ENCODE measurements at places on chromosomes 12 and 14.
A peak's percentile ranks its signal among the peaks of the same experiment; 100 is the strongest.

DNA sequence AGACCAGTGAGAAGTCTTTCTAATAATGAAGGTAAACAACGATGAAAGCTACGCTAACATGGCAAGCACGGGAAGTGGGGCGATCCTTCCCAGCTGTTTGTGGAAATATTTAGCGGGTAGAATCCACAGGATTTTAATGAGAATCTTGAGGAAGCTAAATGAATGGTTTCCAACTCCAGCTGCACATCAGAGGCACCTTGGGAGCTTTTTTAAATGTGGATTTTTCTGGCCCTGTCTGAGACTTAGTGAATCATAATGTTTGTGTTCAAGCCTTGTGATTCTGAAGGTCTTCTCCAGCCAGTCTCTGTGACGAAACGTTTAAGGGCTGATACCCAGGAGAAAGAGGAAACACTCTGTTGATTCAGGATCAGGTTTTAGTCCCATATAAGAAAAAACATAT, 169.8 kb downstream of the CAPZA3 start:
- no peak for DNase-seq

- DNase-seq, result no peak
Observed at GRCh38 chr12:85425349-85425612, 145.3 kb downstream of the ALX1 start.

DNA sequence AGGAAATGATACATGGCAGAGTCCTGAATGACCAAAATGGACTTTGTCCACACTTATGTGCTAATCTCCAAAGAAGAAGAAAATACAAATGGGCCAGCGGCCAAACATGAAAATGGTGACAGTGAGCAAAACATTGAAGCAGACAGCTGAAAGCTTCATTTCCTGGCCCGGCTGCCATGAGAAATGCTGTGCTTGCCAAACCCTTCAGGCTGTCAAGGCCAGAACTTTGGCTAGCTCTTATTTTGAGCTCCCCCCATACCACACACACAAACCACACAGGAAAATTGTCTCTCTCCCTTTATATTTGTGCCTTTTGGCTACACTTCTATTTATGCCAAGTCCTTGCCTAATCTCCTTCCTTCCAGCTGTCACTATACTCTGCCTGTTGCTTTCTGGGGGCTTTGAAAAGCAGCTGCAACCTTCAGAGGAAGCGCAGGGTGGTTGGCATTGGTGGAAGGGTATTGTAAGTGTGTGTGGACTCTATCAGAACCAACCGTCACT, 323.8 kb downstream of the RAD51B start:
- DNase-seq, result no peak

DNA sequence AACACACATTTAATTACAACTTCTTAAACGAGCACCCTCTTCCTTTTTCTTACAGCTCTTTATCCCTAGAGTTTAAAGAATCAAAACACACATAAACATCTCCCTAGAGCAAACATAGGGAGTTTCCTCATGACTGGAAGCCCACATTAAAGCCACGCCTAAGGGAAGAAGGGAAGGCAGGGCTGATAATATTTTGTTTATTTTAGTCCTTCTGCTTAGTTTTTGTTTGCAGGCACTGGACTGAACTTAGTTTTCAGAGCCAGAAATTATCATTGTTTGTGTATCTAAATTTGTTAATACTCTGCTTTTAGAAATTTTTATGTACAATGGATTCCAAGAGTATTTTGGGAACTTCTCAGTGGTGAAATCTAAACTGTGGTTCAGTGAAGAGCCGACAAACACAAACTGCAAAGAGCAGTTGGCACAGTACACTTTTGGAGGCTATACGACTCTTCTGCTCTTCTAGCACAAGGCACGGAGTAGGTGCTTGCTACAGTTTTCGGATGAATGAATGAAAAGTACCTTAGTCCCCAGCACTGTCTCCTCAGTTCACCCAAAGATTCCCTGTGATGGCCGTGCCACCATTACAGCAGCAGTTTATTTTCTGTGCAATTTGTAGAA, 17.6 kb upstream of the AMIGO2 start:
- DNase-seq, result no peak

GRCh38 chr12:48965298-48965838, 6.2 kb downstream of the WNT10B start:
- no peak for DNase-seq

DNA sequence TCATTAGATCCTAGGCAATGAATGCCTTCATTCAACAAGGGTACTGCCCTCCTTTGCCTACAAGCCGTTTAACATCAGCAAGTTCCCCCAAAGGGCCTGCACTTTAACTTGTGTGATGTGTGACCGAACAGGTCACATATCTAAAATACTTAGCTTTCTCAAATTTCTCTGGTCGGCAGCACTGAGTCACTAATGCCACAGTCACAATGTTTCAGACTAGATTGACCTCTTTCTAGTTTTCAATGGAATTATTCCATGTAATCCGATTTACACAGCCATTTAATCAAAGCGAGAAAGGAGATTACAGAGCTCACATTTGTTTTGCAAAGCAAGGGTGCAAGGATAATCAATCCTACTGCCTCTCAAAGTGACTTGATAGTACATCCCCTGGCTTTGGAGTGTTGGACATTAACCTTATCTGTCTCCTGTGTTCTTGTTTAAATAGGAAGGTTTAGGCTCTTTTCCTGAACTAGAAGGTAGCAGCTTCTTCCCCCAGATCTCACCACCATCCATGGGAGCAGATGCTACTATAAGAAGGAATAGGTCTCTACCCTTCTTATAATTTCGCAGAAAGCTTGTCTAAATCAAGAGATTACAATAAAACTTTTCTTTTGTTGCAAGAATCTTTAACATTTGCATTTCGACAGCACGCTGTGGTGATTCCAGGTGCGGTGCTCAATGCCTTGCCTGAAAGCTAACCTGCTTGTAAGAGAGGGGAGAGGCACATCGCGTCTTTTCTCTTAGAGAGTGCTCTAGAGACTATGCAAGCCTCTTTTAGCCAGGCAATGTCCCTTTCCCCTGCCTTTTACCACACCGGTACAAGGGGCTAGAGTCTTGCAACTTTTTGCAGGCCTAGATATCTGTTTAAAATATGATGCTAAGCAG, 1.8 kb downstream of the KITLG start:
- no peak for DNase-seq

DNA sequence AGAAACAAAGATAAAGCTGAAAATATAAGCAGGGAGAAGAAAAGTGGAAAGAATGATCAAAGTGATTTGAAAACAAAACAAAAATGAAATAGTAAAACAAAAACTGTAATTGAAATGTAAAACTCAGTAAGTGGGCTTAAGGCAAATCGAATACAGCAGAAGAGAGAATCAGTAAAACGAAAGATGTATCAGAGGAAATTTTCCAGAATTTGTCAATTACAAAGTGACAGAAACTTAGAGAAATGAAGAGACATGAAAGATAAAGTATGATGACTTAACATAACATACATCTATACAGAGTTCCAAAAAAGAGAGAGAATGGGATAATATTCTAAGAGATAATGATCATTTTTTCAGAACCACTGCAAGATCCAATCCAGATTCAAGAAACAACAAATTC, 10.5 kb downstream of the ZFC3H1 start:
- no peak for DNase-seq

GRCh38 chr14:93329965-93330608, 2.7 kb downstream of the BTBD7 start:
- DNase-seq, result no peak

- no peak for DNase-seq
Observed at GRCh38 chr12:124620606-124621295, 53.3 kb upstream of the NCOR2 start.

- no peak for DNase-seq
Observed at GRCh38 chr14:26398616-26399015, 199.2 kb downstream of the NOVA1 start.

GRCh38 chr14:54866588-54866987, 36.0 kb downstream of the GCH1 start:
- DNase-seq, result no peak

GRCh38 chr14:31244626-31245025, 37.0 kb upstream of the HECTD1 start:
- DNase-seq, result no peak

DNA sequence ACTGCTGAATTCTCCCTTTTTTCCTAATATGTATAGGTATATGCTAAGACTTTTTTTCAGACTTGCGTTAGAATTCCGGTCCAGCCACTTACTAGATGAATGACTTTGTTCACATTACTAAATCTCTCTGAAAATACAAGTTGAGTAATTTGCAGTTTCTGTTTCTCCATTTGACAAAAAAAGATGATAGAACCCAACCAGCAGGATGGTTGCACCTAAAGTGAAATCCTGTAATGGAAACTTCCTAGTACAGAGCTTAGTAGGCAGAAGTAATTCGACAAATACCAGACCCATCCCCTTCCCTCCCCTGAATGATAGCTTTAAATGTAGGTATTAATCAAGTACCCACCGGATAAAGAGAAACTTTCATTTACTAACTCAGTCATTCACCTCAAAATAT, 113.6 kb upstream of the RAP1B start:
- DNase-seq, result peak; percentile 87

DNA sequence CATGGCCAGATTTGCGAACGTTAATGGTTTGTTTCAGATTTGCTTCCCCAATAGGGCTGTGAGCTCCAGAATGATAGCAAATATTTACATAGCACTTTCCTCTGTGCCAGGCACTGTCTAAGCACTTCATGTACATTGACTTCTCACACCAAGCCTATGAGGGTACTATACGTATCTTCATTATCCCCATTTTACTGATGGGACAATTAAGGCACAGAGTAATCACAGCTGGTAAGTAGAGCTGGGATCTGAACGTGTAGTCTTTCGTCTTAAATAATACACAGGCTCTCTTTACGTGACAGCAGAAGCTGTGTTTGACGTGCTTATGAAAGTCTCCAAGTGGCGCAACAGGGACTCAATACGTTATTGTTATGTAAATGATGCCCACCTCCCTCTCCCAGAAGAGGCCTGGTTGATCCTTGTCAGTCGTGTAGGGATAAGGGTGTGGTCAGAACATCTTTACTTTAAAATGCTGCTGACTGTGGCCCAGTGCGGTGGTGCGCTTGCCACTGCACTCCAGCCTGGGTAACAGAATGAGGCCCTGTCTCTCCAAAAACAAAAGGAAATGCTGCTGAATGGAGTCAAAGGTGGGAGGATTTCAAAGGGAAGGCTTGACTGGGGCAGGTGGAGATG, 66.3 kb upstream of the TCL1B start:
- DNase-seq, result no peak

GRCh38 chr12:120406069-120406468, 31.8 kb upstream of the COX6A1 start:
- no peak for DNase-seq

GRCh38 chr12:4119157-4119761, 154.3 kb upstream of the CCND2 start:
- DNase-seq, result peak; percentile 85

DNA sequence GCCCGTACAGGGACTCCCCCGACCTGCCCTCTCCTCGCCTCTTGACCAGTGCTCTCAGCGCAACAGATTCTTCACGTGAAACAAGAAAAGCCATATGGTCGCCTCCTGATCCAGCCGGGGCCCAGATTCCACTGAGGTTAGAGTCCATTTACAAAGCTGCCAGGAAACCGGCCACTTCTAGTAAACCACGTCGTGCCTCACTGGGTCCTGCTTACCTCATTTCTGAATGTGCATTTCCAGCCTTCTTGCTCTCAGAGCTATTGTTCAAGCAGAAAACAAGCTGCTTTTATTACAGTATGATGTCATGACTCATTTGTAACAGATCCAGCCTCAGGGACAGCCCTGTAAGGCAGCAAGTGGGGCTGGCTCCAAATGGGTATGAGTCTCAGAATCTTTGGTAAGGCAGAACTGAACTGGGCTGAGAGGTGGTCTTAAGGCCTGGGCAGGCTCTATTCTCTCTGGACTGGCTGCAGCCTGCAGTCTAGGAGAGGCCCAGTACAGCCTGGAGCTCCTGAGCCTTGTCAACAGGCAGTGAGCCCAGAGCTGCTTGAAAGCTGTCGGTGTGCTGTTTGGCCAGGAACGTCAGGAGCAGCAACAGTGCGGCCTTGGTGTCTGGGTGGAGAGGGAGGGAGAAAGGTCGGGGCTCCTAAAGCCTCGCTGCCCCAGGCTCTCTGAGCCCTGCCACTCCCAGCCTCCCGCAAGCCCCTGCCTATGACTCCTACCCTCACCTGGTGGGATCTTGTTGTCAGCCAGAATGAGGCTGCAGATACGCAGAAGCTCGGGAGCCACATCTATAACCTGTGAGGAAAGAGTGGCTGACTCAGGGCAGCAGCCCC, 8.3 kb downstream of the REC8 start:
- DNase-seq, result no peak

DNA sequence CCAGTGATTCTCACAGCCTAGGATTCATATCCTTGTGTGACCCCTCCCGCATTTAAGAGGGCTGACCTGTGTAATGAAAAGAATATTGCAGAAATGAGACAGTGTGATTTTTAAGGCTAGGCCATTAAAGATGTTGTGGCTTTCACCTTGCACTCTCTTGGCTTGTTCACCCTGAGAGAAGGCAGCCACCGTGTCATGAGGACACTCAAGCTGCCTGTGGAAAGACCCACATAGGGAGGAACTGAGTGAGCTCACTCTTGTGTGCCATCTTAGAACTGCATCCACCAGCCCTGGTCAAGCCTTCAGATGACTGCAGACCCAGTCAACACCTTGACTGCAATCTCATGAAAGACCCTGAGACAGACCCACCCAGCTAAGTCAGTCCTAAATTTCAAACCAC, 46.3 kb upstream of the TMPO start:
- peak; percentile 31 for DNase-seq

- no peak for DNase-seq
Observed at GRCh38 chr12:58766513-58766870, 153.8 kb downstream of the LRIG3 start.

- no peak for DNase-seq
Observed at GRCh38 chr12:92735131-92735721, 32.4 kb downstream of the PLEKHG7 start.

DNA sequence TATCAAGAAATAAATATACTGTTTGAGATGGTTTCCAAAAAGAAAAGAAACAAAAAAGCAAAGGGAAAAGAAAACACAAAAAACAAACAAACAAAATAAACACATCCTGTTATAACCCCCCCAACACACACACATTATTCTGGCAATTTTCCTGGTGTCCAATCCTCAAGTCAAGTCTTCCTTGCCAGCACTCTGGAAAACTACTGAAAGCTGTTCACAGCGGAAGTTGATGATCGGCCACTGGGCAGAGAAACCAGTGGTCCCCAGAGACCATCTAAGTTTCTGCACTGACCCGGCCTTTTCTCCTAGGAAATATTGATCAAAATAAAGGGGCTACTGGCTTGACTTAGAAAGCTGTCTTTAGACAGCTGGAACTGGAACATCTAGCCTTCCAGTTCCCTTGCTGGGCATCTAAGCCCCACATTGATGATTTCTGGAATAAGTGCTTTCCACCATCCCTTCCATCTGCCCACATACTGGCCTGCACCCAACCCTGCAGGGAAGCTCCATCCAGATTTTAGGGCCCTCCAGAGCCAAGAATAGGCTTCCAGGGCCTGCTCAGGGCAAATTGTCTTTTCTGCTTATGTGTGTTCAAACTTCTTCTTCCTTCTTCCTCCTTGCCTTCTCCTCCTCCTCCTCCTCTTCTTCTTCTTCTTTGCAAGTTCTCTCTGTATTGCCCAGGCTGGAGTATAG, 11.6 kb upstream of the PPP1CC start:
- DNase-seq, result no peak

Data from activated CD4-positive, alpha-beta T cell treated with anti-CD3 and anti-CD28 coated beads, Interleukin-2, amount 50 U/mL, for 16 hours (primary cell).